ENCODE measurements at places on chromosomes 5 and 9. TPM values are rescaled to one million over a fixed set of nuclear protein-coding genes. Genes with fewer than 3 reads are reported as not detected.

DNA sequence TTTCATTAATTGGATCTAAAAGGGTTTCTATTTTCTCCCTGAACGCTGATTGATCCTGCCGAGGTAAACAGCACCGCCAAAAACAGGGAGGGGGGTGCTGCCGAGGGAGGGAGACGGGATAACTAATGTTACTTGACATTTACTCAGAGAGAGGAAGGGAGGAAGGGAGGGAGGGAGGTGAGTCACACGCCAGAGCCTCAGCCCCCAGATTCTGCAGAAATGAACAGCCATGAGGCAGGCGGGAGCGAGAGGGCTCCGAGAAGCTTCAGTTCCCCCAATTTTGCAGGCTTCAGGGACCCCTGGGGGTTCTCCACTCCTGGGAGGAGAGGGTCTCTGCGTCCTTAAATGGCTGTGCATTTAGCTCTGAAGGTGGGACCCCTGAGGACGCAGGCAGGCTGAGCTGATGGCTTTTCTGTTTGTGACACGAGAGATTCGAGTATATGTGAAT, 59.1 kb upstream of the IER5L start:
- no peak for DNase-seq

GRCh38 chr5:160108124-160108523, 11.1 kb downstream of the PWWP2A start:
- no peak for DNase-seq

DNA sequence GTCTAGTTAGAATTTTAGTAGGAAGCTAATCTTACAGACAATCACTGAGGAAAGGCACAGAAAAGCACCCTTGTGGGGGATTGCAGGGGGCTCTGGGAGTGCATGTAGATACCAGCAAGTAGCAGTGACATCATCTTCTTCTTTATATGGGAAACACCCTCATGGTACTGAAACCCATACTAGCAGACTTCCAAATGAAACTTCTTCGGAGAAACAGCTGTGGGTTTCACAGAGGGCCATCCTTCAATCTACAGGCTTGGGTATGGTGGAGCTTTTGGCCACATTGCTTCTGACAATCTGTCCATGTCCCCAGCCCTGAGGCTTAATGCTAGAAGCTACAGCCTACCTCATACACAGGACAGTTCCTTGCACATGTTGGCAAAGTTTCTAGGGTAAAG, 165.2 kb upstream of the NFIB start:
- no peak for DNase-seq

GRCh38 chr9:102767076-102767475, 228.1 kb upstream of the CYLC2 start:
- DNase-seq: no peak

GRCh38 chr5:32261198-32261597, 51.5 kb downstream of the MTMR12 start:
- DNase-seq: no peak

- no peak for DNase-seq
Observed at GRCh38 chr5:149211566-149211965, 60.1 kb upstream of the AFAP1L1 start.

- peak; percentile 69 for DNase-seq
Observed at GRCh38 chr9:126587187-126588185, 26.2 kb upstream of the LMX1B start.

- no peak for DNase-seq
Observed at GRCh38 chr5:38286002-38286401, 27.6 kb downstream of the EGFLAM start.

GRCh38 chr9:98690686-98691085, 18.0 kb downstream of the GABBR2 start:
- DNase-seq: no peak

DNA sequence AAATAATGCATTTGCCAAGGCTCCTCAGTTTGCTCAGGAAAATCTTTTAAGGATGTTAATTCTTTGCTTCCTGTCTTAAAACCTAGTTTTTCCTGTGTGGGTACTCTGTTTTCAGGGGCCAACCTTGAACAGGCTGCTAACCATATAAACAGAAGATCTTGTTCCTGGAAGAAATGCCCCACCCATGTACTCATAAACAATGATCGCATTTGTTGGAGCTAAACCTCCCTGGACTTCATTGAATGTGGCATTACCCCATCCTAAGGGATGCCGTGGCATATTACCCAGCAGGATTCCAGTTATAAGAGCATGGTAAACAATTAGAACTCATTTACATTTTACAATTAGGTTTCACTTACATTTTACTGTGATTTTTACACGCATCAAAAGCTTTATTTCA, 436.0 kb downstream of the ZNF608 start:
- DNase-seq: no peak

- DNase-seq: no peak
Observed at GRCh38 chr5:145502906-145503305, 332.2 kb downstream of the PRELID2 start.

DNA sequence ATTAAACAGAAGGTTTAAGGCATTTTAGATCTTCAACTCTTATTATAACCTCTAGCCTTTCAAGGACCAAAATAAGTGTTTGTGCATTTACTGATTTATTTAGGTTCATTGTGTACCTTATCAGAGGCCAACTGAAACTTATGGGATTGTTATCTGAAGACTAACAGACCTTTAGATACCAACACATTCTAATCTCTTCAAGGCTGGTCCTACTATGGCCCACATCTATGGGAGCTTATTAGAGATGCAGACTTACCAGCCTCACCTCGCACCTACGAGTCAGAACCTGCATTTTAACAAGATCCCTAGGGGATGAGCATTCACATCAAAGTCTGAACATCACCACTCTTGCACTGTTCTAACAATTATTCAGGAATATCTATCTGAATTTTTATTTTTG, 1.9 kb downstream of the IARS1 start:
- no peak for DNase-seq

- DNase-seq: no peak
Observed at GRCh38 chr5:6767481-6768063, 54.3 kb downstream of the TENT4A start.

- DNase-seq: no peak
Observed at GRCh38 chr9:106092083-106092482, 397.7 kb downstream of the TMEM38B start.

GRCh38 chr5:13359344-13359743, 585.1 kb downstream of the DNAH5 start:
- no peak for DNase-seq

- no peak for DNase-seq
Observed at GRCh38 chr9:106102821-106103220, 408.5 kb downstream of the TMEM38B start.

- no peak for DNase-seq
Observed at GRCh38 chr9:90007516-90008440, 403.0 kb downstream of the GADD45G start.

- DNase-seq: no peak
Observed at GRCh38 chr5:88398316-88398715, 129.7 kb upstream of the TMEM161B start.

DNA sequence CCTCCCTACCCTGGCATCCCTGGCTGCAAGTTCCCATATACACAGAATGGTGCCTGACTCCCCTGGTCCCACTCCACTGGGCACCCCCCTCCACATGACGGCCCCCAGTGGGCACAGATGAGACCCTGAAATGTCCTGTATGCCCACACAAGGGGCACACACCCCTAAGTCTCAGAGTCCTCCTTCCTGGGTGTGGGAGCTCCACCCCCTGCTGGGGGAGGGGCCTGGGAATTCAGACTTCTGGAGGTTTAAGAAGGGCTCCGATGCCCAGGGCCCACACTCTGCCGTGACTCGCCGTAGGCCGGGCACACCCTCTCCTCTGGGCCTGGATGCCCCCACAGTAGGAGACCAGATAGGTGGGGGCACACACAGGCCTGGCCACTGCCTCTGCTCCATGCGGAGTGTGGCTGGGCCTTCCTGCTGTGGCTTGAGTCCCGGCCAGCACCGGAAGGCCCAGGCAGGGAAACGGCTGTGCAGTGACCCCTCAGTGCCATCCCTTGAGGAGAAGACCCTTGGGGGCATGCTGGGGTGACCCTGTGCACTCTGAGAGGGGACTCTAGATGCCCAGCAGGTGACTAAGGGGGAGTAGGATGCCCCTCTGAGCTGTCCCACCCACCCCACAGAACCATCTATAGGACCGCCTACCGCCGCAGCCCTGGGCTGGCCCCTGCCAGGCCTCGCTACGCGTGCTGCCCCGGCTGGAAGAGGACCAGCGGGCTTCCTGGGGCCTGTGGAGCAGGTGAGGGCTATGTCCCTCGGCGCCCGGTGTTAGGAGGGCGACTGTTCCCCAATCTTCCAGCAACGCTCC, 6.5 kb downstream of the EGFL7 start:
- no peak for DNase-seq

DNA sequence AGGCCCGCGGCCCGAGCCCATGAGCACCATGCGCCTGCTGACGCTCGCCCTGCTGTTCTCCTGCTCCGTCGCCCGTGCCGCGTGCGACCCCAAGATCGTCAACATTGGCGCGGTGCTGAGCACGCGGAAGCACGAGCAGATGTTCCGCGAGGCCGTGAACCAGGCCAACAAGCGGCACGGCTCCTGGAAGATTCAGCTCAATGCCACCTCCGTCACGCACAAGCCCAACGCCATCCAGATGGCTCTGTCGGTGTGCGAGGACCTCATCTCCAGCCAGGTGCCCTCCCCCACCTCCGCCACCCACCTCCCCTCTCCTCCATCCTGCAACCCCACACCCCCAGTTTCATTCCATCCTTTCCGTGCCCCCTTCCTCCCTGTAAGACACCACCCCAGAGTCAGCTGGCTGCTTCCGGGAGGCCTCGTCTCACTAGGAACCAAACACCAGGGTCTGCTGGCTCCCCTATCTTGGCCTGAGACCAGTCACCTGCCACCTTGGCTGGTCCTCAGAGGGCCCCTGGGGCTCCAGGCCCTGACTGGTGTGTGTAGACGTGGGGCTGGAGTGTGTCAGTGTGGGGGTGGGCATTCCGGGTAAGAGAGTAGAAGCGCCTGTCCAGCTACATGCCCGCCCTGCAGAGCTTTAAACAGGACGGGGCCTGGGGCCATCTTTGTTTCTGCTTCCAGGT, 655 bp downstream of the GRIN1 start:
- no peak for DNase-seq

- DNase-seq: no peak
Observed at GRCh38 chr9:96818533-96818932, 35.8 kb downstream of the ZNF782 start.

DNA sequence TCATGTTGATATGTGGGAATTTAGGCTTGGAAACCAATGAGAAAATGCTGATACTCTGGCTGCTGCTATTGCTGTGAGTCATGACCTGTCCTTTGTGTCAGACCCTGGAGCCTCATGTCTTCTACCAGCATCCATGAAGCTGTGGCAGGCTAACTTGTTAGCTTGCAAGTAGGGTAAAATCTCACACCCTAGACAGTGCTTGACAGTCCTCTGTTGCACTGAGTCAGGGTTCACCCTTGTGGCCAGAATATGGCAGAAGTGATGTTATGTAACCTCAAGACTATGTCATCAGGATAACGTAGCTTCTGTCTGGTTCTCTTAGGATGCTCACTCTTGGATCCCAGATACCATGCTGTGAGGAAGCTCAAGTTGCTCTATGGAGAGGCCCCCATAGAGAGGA, 110.8 kb downstream of the LHX2 start:
- DNase-seq: no peak

GRCh38 chr9:27088981-27089380, 20.0 kb upstream of the TEK start:
- DNase-seq: no peak

- DNase-seq: no peak
Observed at GRCh38 chr9:6123416-6123815, 92.2 kb upstream of the IL33 start.

DNA sequence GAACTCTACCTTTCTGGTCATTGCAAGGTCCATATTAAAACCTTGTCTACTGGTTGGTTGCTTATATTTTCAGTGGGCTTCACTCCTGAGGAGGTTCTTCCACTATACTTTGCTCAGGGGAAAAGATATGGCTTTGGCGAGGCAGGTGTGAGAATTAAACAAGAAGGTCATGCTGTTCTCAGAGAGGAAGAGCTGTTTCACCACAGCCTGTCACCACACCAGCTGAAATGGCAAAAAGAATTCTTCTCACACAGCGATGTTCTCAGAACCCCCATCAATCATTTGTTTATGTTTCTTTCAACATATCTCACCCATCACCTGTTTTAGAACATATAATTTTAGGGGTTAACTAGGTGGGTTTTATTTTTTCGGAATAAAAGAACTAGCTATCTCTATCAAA, 38.6 kb downstream of the CAPSL start:
- no peak for DNase-seq

DNA sequence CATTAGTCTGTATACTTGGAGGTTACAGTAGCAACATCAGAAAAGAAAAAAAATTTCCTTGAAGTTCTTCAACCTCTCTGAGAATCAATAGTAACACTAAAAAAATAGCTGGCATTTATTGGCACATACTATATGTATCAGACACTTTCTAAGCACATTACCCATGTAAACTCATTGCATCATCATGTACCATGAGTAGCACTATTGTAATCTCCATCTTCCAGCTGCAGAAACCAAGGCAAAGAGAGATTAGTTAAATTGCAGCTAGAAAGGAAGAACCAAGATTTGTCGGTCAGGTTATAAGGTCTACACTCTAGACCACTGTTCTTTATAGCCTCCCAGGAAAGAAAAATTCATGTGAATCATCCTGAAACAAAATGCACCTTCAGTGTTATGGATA, 31.4 kb upstream of the RAB3C start:
- no peak for DNase-seq

- DNase-seq: no peak
Observed at GRCh38 chr5:124372457-124372856, 374.0 kb downstream of the ZNF608 start.

- DNase-seq: no peak
Observed at GRCh38 chr5:178532666-178533065, 57.5 kb downstream of the COL23A1 start.

Gene EIF4E1B
- total RNA-seq: not detected

Gene ARL10
- 29.2 TPM for total RNA-seq

Gene TLX3
- not detected for total RNA-seq

Gene PROB1
- 1.6 TPM for total RNA-seq

Gene C9
- not detected for total RNA-seq

Gene CACNA1B
- total RNA-seq: 0.09 TPM

Gene MARCOL
- total RNA-seq: not detected

Gene PKD2L2
- total RNA-seq: not detected

Gene SLC4A9
- 0.18 TPM for total RNA-seq

Gene CDKN2A
- 1.5 TPM for total RNA-seq
